ENCODE measurements at places on chromosomes 2 and 18.

GRCh38 chr18:56224669-56225561 lies 413.5 kb downstream of the TXNL1 start:
- DNase-seq: no peak

GRCh38 chr18:421247-422155 lies 79.0 kb downstream of the COLEC12 start:
- no peak for DNase-seq

GRCh38 chr2:88747990-88748389 lies 56.5 kb downstream of the RPIA start:
- no peak for DNase-seq

GRCh38 chr2:27014771-27015433 lies 17.9 kb upstream of the TMEM214 start:
- no peak for DNase-seq

- no peak for DNase-seq
Measured at GRCh38 chr2:231877533-231878456, 48.4 kb downstream of the NPPC start.

GRCh38 chr2:229118336-229118735 lies 152.8 kb downstream of the PID1 start:
- DNase-seq: no peak

DNA sequence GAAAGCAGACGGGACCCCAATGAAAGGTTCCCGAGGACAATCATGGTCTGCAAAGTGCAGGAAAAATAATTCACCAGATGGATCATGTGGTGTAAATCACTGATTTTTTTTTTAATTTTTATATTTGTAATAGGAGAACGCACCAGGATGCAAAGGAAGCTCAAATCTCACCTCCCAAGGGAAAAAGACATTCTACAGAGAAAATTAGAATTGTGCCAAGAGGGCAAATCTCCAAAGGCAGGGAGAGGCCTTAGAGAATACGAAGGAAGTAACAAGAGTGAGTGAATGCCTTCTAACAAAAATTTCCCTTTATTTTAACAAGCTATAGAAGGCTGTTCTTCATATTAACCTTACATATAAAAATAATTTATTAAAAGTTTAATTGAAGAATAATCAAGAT lies 90.9 kb downstream of the ANKRD44 start:
- DNase-seq: no peak

DNA sequence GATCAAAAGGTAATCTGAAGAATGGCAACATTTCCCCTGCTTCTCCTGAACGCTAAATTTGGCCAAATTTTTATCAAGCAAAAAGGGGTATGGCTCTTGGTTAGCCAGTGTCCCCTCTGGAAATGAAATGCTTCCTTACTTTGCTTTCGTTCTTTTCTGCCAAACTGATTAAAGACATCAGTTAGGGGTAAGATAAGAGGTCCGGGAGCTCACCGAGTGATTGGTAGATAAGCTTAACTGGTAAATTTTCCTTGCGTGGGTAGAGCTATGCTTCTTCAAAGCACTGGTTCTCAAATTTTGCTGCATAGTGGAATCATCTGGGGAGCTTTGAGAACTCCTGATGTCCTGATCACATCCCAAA lies 62.7 kb upstream of the MAPRE2 start:
- no peak for DNase-seq

DNA sequence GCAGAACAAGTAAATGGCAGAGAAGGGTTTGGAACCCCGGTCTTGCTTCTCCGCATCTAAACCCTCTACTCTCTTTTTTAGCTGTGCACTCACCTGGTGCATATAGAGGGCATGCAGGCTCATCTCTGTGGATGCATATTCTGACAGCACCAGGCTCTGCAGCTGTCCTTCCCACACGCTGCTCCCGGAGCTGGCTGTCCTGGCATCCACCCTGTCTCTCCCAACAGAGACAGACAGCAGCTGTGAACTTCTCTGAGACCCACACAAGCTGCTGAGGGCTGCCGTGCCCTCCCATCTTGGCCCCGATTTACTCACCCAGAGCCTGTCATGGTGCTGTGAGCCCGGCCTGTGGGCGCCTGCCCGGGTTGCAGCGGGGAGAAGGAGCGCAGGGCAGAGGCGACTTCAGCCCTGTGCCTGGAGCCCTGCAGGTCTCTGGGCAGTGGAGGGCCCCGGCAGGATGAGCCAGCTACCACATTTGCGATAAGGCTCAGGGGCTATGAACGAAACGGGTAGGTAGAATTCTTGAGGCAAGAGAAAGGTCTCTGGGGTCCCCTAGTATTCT lies 3.3 kb upstream of the ABCB6 start:
- DNase-seq: no peak

DNA sequence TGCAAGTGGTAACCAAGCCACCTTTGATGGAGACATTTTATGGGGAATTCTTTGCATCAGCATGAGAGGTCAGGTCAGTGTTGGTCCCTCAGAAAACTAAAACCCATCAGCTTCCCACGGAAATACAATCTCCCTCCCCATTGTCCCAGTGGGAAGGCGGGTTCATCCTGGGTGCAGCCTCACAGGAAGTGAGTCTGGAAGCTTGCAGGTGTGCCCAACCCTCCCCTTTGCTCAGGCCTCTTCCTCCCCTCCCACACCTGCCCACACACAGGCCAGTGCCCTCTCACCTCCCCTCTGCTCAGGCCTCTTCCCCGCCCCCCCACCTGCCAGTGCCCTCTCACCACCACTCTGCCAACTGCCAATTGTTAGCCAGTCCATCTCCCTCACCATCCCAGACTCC lies 166.8 kb upstream of the RAB6C start:
- DNase-seq: no peak

DNA sequence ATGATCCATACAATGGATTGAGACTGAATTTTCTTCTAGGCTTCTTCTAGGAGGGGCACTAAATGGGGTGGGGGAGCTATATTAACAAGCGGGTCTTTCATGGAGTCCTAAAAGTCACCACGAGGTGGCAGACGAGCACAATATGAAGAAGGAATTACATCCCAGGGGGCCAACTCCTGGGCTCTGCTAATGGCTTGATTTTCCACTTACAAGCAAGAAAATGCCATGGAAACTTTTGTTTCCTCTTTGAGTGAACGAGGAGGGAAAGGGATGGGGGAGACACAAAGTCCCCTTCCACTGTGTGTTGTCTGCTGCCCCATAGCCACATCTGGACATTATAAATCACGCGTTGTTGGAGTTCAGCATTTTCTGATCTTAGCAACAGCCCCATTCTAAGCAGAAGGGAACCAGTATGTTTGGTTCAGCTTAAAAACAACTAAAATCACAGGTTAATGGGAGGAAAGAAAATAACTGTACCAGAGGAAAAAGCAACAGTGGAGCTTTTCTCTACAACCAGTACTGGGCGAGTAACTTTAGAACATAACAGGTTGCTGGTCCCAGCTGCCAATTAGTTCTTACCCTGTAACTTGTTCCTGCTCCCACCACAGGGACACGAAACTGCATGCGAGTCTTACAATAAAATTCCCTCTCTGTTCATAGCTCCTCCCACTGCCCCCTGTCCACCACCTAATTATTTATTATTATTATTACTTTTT lies 285.0 kb upstream of the PARD3B start:
- no peak for DNase-seq

- DNase-seq: no peak
Measured at GRCh38 chr2:132477436-132477835, 60.8 kb downstream of the GPR39 start.

DNA sequence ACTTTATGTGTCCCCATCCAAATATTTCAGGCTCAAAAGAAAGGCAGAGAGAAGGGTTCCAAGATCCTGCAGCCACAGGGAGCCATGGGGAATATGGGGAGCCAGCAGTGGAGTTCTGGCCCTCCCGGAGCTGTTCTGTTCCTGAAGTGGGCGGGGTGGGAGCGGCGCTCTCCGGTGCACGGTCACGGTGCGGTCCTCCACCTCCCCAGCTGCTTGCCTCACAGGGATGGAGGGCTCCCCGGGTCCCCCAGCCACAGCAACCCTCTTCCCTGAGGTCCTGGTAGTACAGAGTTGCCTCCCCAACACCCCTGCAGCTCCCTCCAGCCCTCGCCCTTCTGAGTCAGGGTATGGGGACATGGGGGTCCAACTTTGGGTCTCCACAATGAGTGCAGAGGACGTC lies 26.2 kb upstream of the SNED1 start:
- no peak for DNase-seq
